ENCODE measurements at places on chromosomes 7 and 10. TPM values are rescaled to one million over a fixed set of nuclear protein-coding genes. Genes with fewer than 3 reads are reported as not detected.

PDK4 gene
- total RNA-seq, result not detected

ERVW-1 gene
- not detected for total RNA-seq

ACBD7 gene
- total RNA-seq, result 5.5 TPM

FAM237B gene
- not detected for total RNA-seq

EN2 gene
- total RNA-seq, result not detected

SLC29A3 gene
- 5.3 TPM for total RNA-seq

C10orf90 gene
- total RNA-seq, result not detected

MRC1 gene
- 0.14 TPM for total RNA-seq

IGF2BP3 gene
- 2.6 TPM for total RNA-seq

TMEM176A gene
- total RNA-seq, result 0.24 TPM

MPP7 gene
- total RNA-seq, result 16.3 TPM

OR2A2 gene
- total RNA-seq, result not detected

AKR1C4 gene
- not detected for total RNA-seq

STOX1 gene
- 0.19 TPM for total RNA-seq

RNF32 gene
- total RNA-seq, result 4.2 TPM

NODAL gene
- total RNA-seq, result not detected

TWIST1 gene
- total RNA-seq, result 6.5 TPM

NKX2-3 gene
- total RNA-seq, result not detected

OR9A2 gene
- not detected for total RNA-seq

NEUROG3 gene
- not detected for total RNA-seq

AGR2 gene
- total RNA-seq, result not detected

CWF19L1 gene
- 54.4 TPM for total RNA-seq

BEND7 gene
- not detected for total RNA-seq

GNG11 gene
- total RNA-seq, result not detected

ITGB8 gene
- 0.02 TPM for total RNA-seq

PRPS1L1 gene
- not detected for total RNA-seq

ACBD5 gene
- total RNA-seq, result 21.7 TPM

GIMAP4 gene
- total RNA-seq, result 156 TPM

PTF1A gene
- not detected for total RNA-seq

CLRN3 gene
- total RNA-seq, result not detected

CNTNAP2 gene
- total RNA-seq, result not detected

LRRC18 gene
- total RNA-seq, result not detected

SH2D4B gene
- 0.46 TPM for total RNA-seq

TMEM130 gene
- total RNA-seq, result 0.35 TPM

P4HA1 gene
- 20.5 TPM for total RNA-seq

FAM25A gene
- not detected for total RNA-seq

RNLS gene
- 6.2 TPM for total RNA-seq

NRCAM gene
- total RNA-seq, result 4.1 TPM

PAOX gene
- 12.4 TPM for total RNA-seq

PRXL2A gene
- total RNA-seq, result 15.5 TPM

TBXAS1 gene
- total RNA-seq, result 4.7 TPM

RBP3 gene
- total RNA-seq, result not detected

CTAGE6 gene
- total RNA-seq, result 0.79 TPM

HOXA6 gene
- total RNA-seq, result not detected

LRRN3 gene
- total RNA-seq, result 24.0 TPM

CNPY4 gene
- total RNA-seq, result 11.1 TPM

LIPJ gene
- total RNA-seq, result not detected

GRID1 gene
- total RNA-seq, result not detected

ZNF32 gene
- 12.4 TPM for total RNA-seq

MSMB gene
- not detected for total RNA-seq

LEP gene
- total RNA-seq, result not detected

ITPRIP gene
- 27.8 TPM for total RNA-seq

PARD3 gene
- 2.3 TPM for total RNA-seq

GIMAP7 gene
- 50.7 TPM for total RNA-seq

FOXI2 gene
- total RNA-seq, result not detected

MINDY4 gene
- 1.9 TPM for total RNA-seq

DMTF1 gene
- total RNA-seq, result 103 TPM

Data from activated T-cell treated with anti-CD3 and anti-CD28 coated beads, Interleukin-2, amount 50 U/mL, for 72 hours (primary cell).